ENCODE measurements at places on chromosomes 3 and 15. TPM values are rescaled to one million over a fixed set of nuclear protein-coding genes. Genes with fewer than 3 reads are reported as not detected.

Gene NPAP1
- total RNA-seq, result not detected

Gene ADAMTS17
- 0.37 TPM for total RNA-seq

Gene GRK7
- total RNA-seq, result 0.05 TPM

Gene DISP2
- 0.30 TPM for total RNA-seq

Gene NFKBIZ
- 129 TPM for total RNA-seq

Gene PGBD4
- total RNA-seq, result 3.3 TPM

Gene RTP4
- not detected for total RNA-seq

Gene PLCL2
- total RNA-seq, result 5.4 TPM

Gene LOXL1
- 143 TPM for total RNA-seq

Gene MST1R
- total RNA-seq, result 0.30 TPM

Gene CHRFAM7A
- total RNA-seq, result under 0.01 TPM

Gene CPNE4
- not detected for total RNA-seq

Gene TTLL13
- total RNA-seq, result not detected

Gene PRICKLE2
- total RNA-seq, result 47.7 TPM

Gene GABRG3
- 0.42 TPM for total RNA-seq

Gene CCR2
- not detected for total RNA-seq

Gene SLC12A1
- total RNA-seq, result not detected

Gene TLR9
- total RNA-seq, result not detected

Gene KNG1
- total RNA-seq, result not detected

Gene TIMP4
- total RNA-seq, result 1.8 TPM

Gene ARPIN
- 8.6 TPM for total RNA-seq

Gene PATL2
- 0.30 TPM for total RNA-seq

Data from smooth muscle cell of the umbilical artery (primary cell).